ENCODE measurements at places on chromosomes 4 and X.

DNA sequence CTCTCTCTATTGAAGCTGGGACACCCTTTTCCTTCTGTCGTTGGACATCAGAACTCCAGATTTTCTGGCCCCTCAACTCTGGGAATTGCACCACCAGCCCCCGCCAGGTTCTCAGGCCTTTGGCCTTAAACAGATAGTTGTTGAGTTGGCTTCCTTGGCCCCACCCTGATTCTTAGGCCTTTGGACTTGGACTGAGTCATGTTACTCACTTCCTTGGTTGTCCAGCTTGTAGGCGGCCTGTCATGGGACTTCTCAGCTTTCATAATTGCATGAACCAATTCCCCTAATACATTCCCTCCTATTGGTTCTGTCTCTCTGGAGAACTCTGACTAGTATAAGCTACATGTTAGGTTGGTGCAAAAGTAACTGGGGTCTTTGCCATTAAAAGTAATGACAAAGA, 195.7 kb downstream of the GPAT3 start:
- no peak for DNase-seq

DNA sequence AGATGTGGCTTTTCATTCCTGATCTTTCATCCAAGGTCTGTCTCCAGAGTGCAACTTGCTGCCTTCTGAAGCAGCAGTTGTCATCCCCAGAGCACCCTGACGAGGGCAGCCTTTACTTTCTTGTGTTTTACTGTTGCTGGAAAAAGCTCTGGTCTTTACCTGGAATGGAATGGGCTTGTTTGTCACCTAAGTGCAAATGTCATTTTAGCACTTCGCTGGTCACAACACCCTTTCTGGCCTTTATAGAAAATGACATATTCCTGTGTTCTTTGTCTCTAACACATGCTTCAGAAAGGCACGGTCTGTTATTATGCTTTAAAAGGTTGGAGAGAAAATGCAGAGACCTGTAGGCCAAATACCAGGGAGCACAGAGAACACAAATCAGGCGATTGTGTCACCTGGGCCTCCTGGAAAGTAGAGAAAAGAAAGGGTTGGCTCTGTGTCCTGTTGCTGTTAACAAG, 332.7 kb upstream of the IGFBP7 start:
- DNase-seq: peak; percentile 50

DNA sequence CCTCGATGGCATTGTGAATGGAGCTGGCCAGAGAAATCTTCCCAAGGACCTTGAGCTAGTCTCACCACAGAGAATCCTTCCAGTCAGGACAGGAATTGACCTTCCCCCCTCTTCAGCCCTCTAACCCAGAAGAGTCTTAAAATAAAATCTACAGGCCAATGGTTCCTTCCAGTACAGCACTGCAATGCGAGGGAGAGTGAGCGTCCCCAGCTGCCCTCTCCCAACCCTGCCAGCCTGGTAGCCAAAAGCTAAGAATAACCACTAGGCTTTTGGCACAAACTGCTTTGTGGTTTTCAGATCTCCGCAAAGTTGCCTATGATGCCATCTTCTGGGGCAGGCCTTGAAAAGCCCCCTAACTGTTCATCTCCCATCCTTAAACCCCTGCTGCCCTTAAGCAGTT, 175.1 kb downstream of the AR start:
- no peak for DNase-seq

DNA sequence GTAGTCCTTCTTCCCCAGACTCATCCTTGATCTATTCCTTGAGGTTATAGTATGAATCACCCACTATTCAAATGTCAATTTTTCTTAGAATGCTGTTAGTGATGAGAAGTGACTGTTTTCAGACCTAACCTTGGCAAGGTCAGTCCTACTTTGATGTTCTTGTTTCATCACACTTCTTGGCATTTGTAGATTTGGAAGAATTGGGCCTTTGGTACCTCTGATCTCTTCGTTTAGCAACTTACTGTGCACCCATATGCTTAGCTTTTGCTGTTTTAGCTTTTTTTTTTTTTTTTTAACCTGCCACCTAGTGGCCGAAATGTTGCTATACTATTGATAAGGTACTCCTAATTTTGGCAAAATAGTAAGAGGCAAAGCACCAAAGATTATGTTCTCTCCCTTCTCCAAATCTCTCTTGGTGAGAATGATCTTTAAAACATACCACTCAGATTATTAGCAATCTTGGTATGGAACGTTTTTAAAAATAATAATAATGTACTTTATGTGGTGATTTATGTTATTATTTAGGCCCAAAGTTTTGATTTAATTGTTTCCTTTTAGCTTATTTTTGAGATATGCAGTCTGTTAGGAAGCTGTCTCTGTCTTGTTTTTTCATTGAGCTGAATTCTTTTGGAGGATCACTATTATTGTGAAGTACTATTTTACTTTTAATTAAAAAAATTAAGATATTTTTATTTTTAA, 16.6 kb downstream of the DCK start:
- DNase-seq: peak; percentile 32

DNA sequence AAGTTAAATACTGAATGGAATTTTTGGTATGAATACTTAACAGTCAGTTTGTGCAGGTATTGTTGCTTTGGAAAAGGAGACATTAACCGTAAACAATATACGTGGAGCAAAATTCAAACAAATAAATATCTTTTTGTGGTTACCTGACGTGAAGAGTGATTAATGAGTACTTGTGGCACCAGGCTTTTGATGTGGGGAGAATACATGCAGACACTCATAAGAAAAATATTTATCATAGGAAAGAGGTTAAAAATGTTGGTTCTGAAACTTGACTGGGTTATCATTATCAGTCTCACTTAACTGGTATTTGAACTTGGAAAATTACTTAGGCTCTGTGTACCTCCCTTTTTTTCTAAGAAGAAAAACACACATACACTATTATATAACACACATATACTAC, 136.4 kb upstream of the NDST4 start:
- DNase-seq: no peak

DNA sequence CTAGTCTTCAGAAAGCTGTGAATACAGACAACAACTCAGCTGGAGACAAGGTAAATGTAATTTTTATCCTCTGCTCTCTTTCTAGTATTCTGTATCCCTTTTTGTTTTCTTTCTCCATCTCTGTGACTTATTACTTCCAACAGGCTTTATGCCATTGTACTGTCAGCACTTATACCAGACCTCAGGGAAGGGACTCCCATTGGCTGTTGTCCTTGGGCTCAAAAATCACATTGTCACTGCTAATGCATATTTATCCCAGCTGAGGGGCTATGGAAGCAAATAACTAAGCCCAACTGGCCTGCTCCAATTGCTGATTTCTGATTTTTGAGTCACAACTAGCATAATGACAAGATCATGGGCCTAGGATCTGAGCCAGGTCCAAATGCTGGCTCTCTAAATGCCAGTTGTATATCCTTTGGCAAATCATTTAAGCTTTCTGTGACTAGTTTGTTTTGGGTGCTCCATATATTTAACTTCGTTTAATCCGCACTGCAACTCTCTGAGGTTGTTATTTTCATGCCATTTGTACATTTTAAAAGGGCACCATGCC, 395.1 kb upstream of the GNPDA2 start:
- no peak for DNase-seq

DNA sequence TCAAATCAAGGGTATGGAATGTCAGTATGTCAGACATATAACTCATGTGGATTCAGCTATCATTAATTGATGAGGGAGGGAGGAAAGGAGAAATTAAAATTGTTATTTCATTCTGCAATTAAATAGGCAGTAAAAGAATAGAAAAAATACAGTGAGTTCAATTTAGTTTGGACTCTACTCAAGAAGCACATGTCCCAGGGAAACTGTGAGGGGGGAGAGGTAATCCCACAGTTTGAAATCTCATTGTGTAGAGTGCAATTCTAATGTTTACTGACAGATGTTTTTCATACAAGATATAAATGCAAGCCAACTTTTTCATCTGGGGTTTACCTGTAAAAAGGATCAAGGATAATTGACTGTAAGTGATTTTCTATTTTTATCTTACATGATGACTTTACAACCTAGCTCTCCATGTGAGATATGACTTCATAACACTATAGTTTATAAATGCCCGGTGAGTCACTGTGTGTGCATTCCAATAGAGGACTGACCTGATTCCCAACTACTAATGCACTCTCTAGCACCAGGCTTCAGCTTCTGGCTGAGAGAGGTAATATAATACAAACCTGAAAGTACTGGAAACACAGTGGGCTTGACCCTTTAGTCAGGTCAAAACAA, 35.2 kb upstream of the SCD5 start:
- no peak for DNase-seq

DNA sequence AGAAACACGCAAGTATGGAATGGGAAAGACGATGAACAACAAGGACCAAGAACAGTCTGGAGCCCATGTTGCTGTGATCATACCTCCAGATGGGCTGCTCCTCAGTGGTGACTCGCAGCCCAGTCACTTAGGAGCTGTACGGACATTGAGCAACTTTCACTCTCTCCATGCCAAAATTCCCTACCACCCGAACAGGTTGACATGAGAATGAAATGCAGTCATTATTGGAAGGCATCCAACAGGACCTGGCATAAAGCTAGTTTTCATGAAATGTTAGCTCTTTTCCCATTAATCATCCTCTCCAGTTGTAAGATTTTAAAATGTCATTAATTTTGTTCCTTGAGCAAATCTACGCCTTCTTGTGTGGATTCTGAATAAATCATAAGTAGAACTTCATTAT, 82.7 kb upstream of the GPM6B start:
- DNase-seq: peak; percentile 55

DNA sequence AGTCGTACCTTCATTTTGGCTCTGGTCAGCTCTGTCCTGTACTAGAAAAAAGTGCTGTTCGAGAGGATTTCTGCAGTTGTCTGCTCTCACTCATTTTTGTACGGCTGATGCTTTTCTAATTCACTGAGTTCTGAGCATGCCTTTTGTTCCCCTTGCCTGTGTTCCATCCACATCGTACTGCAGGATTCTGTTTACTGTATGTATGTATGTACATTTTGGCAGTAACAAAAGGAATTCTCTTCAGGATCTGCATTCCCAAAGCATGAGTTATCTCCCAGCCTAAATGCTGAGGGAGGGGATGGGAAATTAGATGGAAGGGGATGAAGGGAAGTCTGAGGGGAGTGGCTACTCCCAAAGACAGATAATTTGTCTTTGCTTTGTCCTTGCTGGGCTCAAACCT, 87.6 kb downstream of the GBA3 start:
- no peak for DNase-seq

- no peak for DNase-seq
These were observed 467.8 kb downstream of the GRXCR1 start for GRCh38 chr4:43360296-43360695.

DNA sequence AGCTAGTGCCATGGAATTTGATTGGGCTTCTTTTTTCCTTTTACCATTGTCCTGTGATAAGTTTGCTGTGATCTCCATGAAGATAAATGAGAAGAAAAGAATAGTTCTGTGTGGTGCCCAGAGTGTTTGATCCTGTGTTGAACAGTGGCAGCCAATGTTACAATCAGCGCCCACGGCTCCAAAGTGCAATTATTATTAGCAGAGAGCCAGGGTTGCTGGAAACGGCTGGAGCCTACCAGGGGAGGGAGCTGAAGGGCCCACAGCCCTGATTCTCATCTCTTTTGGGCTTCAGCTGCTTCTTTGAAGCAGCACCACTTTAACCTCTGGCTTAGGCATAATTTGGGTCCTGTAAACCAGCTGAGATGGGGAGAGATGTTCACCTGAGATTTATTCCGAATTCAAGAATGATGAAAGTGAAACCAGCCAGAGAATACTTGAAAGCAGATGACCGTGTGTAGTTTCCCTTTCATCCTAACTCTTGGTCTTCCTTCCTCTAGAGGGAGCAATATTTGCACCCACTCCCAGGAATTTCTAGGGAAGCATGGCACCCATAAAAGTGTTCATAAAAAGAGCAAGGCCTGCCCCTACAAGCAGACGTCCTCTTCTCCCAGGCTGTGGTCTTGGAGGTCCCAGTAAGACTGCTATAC, 298.3 kb downstream of the EVC2 start:
- no peak for DNase-seq

DNA sequence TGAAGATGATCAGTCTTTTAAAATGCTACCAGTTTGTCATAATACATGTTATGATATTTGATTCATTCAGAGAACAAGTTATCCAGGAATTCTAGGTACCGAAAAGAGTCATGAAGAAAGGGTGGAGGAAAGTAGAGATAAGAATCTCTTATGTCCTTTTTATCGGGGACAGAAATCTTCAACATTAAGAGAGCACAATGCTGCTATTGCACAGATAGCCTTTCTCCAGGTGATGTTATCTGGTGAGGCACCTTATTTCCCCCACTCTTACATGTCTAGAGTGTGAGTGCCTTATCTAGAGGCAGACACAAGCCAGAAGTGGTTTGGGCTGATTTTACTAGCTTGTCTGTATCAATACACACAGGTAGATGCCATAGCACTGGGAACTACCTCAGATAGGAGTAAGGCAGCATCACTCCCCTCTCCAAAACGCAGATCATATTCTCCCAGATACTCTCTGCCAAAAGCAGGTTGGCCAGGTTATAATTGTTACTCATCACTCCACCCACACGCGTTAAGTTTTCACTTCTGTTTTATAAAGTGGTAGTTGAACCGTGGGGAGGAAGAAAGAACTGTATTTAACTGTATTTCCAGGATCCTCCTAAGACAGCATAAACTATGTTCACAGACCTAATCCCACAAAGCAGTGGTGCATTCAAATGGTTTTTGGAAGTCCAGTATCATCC, 38.4 kb downstream of the AREG start:
- no peak for DNase-seq

DNA sequence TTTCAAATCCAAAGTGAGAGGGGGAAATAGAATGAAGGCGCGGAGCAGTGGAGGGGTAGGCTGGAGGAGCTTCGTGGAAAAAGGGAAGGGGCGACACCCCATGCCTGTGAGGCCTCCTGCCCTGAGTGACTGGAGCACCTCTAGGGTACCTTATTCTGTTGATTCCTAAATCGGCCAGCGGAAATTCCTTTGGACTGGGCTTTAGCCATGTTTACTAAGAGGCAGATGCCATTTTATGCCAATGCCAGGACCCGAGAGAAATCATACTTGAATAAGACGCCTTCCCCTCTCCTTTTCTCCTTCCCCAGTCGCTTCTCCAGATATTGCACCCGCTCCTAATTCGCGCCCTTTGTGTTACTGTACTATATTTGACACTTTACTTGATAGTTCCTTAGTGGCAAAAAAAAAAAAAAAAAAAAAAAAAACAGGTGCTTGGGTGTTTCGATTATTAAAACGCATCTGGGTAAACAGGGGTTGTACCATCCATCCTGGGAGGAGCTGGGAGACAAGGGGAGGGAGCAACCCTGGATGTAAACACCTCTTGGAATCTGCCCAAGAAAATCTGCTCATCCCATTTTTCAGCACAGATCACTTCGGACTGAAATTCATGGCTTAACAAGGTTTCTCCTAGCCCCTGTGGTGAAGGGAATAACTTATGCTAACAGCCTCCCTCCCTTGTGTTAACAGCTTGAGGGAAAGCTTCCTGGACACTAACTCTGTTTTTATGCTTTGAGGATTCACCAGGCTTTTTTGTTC, 1.5 kb downstream of the BMP3 start:
- no peak for DNase-seq

GRCh38 chr4:53855581-53856250, 208.7 kb downstream of the CHIC2 start:
- no peak for DNase-seq

- no peak for DNase-seq
These were observed 532 bp downstream of the ZNF827 start for GRCh38 chr4:145937971-145938611.
